Left ventricle myocardium superior (tissue), 1 donor: ENCODE measurements at places on chromosomes 11 and 22.

DNA sequence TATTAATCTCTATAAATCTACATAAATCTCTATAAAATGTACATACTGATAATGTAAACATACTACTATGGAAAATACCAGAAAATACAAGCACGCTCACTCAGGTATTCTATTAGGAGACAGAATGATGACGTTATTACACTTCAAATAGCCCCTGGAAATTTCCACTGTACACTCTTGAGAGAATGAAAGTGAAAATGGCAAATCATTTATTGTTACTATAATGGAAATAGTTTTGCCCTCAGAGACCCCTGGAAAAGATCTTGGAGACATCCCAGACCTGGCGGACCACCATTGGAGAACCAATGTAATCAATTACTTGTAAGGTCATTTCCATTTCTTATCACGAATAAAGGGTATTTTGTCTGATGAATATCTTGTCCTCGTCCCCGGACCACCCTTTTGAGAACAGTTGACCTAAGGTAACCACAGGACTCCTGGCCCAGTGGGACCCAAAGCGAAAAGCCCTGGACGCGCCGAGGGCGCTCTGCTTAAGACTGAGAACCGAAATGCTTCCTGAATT, 509 bp upstream of the PRRG4 start:
- DNase-seq = no peak

GRCh38 chr11:124625504-124626168, 3.0 kb downstream of the TBRG1 start:
- DNase-seq = no peak

DNA sequence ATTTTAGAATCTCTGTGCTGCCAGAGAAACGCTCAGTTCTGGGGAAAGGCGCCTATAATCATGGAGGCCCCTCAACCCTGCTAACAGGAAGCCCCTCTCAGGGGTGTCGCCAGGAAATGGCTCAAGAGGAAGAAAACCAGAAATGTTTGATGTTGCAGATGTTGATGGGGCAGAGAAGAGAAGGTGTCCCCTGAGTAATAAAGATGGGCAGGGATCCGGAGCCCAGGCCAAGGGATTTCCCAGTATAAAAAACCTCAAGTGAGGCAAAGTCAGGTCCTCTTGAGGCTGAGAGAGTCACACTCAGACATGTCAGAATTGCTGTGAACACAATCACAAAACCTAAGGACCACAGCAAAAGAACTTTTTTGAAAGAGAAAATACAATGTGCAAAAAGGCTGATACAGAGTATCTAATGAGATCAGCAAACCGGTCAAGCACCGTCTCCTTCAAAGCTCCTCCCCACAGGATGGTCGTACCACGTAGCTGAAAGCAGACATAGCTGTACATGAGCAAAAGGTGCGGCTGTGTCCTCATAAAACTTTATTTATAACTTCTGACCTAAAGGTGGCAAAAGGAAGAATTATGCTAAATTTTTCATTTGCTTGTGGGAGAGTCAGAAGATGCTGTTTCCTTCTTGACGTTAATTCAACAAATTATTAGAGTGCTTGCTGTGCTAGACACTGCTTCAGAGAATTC, 12.2 kb downstream of the MOV10L1 start:
- no peak for DNase-seq

DNA sequence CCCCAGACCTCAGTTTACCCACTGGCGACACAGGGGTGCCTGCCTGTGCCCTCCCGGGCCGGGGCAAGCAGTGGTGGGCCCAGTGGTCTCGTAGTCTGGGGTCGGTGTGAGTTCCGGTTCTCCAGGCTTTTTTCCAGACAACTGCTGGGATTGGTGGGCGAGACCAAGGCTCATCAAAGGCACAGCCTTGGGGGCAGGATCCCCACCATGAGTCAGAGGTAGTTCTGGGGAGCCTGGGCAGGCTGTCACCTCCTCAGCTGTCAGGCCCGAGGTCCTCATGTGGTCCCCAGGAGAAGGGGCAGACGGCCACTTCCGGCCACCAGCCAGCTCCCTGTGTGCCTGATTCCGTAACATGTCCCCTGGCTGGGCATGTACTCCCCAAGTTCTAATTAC, 827 bp upstream of the MUC2 start:
- peak; percentile 12 for DNase-seq

DNA sequence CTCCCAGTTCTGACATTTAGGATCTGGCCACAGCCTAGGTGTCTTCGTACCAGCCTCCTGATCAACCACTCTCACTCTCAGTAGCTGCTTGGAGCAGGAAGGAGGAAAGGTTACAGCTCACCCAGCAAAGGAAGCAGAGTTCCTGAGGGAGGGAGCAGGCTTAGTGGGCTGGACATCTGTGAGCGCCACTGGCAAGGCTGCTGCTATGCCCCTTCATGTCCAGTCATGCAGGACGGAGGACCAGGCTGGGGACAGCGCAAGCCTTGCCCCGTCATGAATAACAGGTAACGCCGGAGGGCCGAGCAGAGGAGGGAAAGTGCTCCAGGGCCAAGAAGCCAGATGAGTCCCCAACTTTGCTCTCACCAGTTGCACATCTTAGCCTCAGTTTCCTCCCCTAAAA, 25.8 kb downstream of the TPST2 start:
- no peak for DNase-seq

GRCh38 chr11:70210051-70210501, 7.0 kb downstream of the FADD start:
- no peak for DNase-seq

GRCh38 chr22:20129747-20130014, 1.9 kb upstream of the ZDHHC8 start:
- no peak for DNase-seq

DNA sequence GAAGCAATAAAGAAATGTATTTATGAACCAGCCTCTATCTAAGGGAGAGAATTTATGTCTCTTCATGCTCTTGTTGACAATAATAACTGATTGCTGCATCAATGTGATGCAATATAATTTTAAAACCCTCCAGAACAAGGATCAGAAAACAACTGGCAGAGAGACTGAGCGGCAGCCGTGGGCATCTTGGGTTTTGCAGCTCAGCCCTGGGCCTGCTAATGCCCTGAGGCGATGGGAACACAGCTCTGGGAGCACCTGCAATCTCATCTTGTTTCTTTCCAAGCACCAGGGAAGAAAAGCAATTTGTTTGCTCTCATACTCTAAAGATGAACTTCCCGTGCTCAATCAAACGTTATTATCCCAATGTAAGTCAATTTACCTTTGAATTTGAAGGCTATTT, 245.7 kb downstream of the ST3GAL4 start:
- DNase-seq = no peak

GRCh38 chr22:31917227-31917921, 27.0 kb upstream of the YWHAH start:
- no peak for DNase-seq
